ENCODE measurements at places on chromosomes 2 and 18. TPM values are rescaled to one million over a fixed set of nuclear protein-coding genes. Genes with fewer than 3 reads are reported as not detected.

The FIGN gene
- 0.43 TPM for total RNA-seq

The DCDC2C gene
- 0.33 TPM for total RNA-seq

The SCN7A gene
- total RNA-seq, result not detected

The RASGRP3 gene
- total RNA-seq, result 0.84 TPM

The ITGA4 gene
- total RNA-seq, result 30.7 TPM

The IER3IP1 gene
- total RNA-seq, result 77.7 TPM

The HOXD4 gene
- not detected for total RNA-seq

The UPP2 gene
- not detected for total RNA-seq

The C2orf81 gene
- total RNA-seq, result 0.37 TPM

The NEU2 gene
- 0.24 TPM for total RNA-seq

The IL1A gene
- total RNA-seq, result 1.1 TPM

The SYT4 gene
- not detected for total RNA-seq

The RGPD4 gene
- total RNA-seq, result not detected

The PRKD3 gene
- 32.4 TPM for total RNA-seq

The MTCL1 gene
- total RNA-seq, result 20.5 TPM

Data from HT1080 (cell line).